Subcutaneous preadipocyte (primary cell): ENCODE measurements at places on chromosomes 3 and 15. TPM values are rescaled to one million over a fixed set of nuclear protein-coding genes. Genes with fewer than 3 reads are reported as not detected.

Gene SLC12A1
- not detected in 2 replicates for total RNA-seq

Gene OXSM
- 7.3 and 9.2 TPM in 2 replicates for total RNA-seq

Gene HDGFL3
- total RNA-seq, result 15.8 and 25.4 TPM in 2 replicates

Gene SEMA3B
- 0.59 and 0.73 TPM in 2 replicates for total RNA-seq

Gene MAP1A
- 45.4 and 72.8 TPM in 2 replicates for total RNA-seq
